Right forelimb (tissue), 1 donor: ENCODE measurements at places on chromosomes 6 and 20.

DNA sequence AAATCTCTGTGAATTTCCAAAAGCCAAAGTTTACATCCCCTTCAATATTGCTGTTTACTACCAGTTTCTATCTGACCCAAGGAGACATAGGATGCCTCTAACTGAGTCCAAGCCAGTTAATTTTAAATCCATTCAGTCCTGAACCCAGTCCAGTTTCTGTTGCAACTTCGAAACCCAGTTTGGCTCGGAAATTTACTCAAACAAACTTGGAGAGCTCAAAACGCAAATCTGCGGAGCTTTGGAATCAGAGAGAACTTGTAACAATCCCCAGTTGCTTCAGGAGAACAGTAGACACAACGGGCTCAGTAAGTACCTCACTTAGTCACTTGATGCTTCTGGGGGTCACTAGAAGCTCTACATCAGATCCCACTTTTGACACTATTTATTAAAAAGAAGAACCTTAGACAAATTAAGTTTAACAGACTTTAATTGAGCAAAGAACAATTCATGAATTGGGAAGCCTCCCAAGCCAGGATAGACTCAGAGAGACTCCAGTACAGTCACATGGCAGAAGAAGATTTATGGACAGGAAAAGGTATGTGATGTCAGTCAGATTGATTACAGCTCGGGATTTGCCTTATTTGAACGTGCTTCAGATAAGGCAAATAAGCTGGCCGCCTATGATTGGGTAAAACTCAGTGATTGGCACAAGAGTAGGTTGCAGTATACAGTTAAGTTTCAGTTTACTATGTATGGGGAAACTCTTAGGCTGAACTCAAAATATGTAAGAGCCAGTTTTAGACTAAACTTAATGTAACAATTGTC lies 118.0 kb downstream of the RFPL4B start:
- DNase-seq, result no peak

DNA sequence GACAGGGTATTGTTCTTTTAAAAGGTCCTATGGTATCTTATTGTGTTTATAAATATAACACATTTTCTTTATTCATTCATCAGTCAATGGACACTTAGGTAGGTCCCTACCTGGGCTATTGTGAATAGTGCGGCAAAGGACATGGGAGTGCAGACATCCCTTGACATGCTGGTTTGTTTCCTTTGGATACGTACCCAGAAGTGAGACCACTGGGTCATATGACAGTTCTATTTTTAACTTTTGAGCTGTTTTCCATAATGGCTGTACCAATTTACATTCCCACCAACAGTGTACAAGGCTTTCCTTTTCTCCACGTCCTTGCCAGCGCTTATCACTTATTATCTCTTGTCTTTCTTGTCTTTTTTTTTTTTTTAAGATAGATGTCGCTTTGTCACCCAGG lies 627.5 kb downstream of the PRKN start:
- DNase-seq, result no peak

GRCh38 chr6:127937102-127937501 lies 36.2 kb upstream of the THEMIS start:
- no peak for DNase-seq

- no peak for DNase-seq
Observed at GRCh38 chr6:112800916-112801315, 453.8 kb downstream of the RFPL4B start.

DNA sequence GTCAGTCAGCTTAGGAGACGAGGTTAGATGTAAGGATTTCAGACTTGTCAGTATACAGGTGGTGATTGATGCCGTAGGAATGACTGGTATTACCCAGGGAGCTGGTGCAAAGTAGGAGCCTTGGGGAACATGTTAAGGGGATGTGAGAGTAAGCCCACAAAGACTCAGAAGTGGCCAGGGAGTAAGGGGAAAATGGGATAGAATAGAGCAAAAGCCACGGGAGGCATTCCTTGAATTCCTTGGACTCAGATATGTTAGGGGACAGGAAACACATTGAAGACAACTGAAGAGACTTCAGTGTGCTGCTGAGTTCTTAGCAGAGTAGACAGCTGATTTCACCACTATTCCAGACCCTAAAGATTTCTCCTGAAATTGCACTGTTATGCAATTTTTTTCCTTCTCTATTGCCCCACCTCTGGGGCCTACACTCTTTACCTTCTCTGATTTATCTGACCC lies 1.2 kb upstream of the ACAT2 start:
- no peak for DNase-seq
